ENCODE measurements at places on chromosomes 2 and 18. TPM values are rescaled to one million over a fixed set of nuclear protein-coding genes. Genes with fewer than 3 reads are reported as not detected.
A peak's percentile ranks its signal among the peaks of the same experiment; 100 is the strongest.

SMAD7 gene
- 66.7 TPM for polyA plus RNA-seq

C1QL2 gene
- polyA plus RNA-seq: not detected

TUBA4B gene
- 0.49 TPM for polyA plus RNA-seq

IKZF2 gene
- polyA plus RNA-seq: 10.1 TPM

THOC1 gene
- polyA plus RNA-seq: 137 TPM

SLC9A4 gene
- polyA plus RNA-seq: 10.9 TPM

COBLL1 gene
- 120 TPM for polyA plus RNA-seq

MROH2A gene
- polyA plus RNA-seq: not detected

SIGLEC15 gene
- 0.55 TPM for polyA plus RNA-seq

NGEF gene
- polyA plus RNA-seq: 2.1 TPM

DNA sequence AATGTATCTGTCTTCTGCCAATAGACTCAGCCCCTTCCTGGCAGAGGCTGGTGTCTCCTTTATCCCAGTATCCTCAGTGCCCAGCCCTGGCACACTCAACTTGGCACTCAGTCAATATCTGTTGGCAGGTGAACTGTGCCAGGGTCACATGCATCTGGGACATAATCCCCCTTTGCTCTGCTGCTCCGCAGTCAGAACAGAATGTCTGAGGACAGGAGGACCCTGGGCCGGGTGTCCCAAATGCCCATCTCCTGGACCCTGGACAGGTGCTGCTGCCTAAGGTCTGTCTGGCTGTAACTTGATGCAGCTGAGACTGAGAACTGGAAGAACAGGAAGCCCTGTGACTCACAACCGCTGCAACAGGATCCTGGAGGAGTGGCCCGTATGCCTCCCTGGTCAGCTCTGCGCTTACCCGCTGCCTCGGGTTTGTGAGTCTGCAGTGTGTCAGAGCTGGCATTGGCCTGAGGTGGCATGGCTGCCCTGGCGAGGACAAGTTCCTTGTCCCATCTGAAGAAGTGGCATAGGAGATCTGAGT lies 11.4 kb downstream of the HK2 start:
- no peak for DNase-seq

GRCh38 chr2:97911922-97912575 lies 83.7 kb downstream of the TMEM131 start:
- no peak for DNase-seq

DNA sequence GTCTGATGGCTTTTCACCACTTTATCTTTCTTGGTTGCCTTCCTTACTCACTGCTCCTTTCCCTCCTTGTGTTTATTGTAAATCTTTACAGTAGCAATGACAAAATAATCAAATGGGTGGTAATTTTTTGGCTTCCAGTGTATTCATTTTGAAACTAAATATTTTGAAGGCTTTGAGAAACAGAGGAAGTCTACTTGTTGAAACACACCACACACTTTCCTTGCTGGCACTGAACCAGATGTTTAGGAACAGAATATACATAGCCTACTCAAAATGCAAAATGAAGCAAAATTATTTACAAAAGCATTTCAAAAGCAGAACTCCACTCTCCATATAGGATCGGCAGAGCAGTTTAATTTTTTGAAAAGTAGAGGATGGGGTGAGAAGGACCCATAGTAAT lies 189.8 kb downstream of the LTBP1 start:
- no peak for DNase-seq

- DNase-seq: no peak
Measured at GRCh38 chr2:70748002-70748784, 19.8 kb downstream of the ADD2 start.

DNA sequence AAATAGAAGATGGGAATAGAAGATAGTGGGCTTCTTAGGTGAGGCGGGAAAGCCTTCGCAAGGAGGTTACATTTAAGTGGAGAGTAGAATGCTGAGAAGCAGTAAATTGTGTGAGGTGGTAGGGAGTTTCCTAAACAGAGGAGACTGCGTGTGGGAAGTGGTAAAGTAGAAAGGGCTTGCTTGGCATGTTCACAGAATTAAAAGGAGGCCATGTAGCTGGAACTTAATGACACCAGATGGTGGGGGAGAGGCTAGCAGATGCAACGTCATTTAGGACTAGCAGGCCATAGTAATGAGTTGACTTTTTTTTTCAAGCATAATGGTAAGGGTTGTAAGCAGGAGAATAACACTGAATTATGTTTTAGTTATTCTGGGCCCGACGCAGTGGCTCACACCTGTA lies 13.0 kb upstream of the RTN4 start:
- no peak for DNase-seq

DNA sequence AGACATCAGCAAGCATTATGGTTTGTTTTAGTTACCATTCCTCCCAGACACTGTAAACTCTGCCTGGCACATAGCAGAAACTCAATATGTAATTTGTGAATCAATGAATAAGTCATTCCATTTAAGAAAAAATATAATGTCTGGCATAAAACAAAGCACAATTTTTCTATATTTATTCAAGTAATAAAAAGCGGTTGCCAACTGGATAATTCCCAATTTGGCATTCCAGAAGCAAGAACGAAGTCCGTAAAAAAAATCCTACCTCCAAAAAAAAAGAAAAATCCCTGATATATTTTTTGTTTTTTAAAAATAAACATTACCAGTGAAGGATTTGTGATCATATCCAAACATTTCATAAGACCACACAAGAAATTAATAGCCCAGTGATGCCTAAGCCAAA lies 351.3 kb upstream of the LRRTM4 start:
- DNase-seq: no peak

GRCh38 chr2:229340086-229340760 lies 69.1 kb upstream of the PID1 start:
- no peak for DNase-seq

DNA sequence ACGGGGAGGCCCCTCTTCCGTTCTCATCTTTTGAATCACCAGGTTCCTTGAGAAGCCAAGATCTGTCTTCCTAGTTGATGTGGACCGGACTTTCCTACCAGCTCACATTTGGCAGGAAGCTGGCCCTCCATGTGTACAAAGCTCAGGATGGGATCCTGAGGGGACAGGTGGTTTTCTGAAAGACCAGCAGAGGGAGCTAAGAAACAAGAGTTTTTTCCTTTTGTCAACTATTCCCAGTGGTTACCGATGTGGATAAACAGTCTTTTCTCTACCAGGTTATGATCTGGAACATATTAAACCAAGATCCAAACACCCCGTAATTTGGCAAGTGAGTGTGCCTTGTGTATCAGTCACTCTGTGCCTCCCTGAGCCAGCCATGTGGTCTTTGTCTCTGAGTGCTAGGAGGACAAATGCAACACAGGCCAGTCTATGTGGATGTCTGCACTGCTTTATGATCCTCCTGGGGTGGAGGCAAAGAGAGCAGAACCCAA lies 25.1 kb upstream of the ARHGAP25 start:
- DNase-seq: peak; percentile 21

DNA sequence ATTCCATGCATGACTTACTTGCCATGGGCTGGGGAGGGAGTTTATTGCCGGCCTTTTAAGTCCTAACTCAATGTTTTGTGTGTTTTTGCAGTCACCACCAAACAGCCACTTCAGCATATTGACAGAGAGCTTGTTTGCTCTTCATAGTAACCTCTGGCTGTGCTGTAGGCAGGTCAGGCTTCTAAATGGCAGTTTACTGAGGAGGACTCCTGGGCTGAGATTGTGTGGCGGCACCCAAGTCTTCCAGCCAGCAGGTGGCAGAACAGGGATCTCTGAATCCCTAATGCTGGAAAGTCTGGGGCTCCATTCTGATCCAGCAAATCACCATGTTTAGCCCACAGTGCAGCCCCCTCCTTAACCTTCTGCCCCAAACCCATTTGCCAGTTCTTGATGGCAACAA lies 121.2 kb downstream of the CAPN13 start:
- DNase-seq: no peak

DNA sequence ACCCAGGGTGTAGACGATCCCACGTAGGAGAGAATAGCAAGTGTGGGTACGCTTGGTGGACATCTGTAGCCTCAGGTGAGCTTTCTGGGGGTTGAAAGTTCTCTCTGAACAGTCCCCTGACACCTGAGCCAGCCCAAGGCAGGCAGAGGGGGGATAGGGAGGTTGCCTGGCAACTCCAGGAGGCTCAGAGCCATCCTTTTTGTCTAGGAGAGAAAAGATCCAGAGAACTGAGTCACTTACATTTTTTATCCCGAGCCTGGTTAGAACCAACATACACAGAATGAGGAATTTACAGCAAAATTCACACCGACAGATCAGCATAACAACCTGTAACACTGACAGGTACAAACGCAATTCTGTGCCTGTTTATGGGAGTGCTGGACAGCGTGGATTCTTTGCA lies 113.2 kb downstream of the SH3BP4 start:
- no peak for DNase-seq

DNA sequence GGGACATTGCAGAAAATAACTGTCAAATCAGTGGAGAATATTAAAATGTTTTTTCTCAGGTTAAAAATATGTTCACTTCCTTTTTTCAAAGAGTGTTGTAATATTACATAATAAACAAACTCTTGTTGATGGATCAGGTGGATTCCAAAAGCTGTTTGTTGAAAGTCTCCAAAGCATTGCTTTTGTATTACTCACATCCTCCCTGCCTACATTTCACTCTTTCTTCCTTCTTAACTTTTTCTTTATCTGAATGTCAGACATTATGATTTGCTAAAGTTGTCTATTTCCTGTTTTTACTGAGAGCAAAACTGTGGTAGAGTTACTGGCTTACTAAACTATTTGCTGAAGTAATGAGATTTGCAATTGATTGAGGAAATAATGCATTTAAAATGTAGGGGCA lies 92.1 kb downstream of the CDH19 start:
- DNase-seq: no peak

DNA sequence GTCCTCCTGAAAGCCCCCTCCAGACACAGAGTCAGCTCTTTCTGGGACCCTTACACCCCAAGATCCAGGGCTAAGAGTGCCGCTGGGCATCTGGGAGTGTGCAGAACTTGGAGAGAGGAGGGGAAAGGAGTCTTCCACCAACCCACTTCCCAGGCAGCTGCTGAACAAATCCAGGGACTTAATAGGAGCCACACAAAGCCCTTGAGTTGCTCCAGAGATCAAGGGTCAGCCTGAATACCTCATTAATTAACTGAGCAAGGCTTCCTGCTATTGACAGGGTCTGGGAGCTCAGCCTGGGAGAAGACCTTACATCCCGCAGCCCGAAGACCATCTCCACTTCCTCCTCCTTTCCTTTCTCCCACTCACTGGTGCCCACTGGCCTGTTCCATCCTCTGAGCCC lies 108.3 kb downstream of the CELF4 start:
- DNase-seq: no peak

DNA sequence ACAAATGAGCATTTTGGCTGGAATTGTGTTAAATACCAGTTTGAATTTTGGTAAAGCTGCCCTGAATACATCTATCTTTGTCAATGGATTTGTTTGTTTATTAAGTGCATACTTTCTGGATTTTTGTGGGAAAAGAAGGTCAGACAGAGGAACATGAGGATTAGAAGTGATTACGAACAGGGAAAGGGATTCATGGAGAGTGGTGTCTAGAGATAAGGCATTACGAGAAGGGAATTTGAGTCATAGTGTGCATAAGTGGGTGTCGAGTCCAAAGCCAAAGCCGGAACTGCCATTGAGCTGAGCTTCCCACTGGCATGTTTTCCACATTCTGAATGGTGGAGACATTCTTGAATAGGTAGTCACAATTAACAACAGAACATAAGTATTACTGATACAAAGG lies 68.9 kb upstream of the EFEMP1 start:
- no peak for DNase-seq

GRCh38 chr2:229530434-229530833 lies 183.9 kb downstream of the DNER start:
- DNase-seq: no peak

- DNase-seq: no peak
Measured at GRCh38 chr2:28471214-28471613, 24.6 kb upstream of the PLB1 start.

- DNase-seq: no peak
Measured at GRCh38 chr2:241132538-241133435, 16.5 kb downstream of the PASK start.

DNA sequence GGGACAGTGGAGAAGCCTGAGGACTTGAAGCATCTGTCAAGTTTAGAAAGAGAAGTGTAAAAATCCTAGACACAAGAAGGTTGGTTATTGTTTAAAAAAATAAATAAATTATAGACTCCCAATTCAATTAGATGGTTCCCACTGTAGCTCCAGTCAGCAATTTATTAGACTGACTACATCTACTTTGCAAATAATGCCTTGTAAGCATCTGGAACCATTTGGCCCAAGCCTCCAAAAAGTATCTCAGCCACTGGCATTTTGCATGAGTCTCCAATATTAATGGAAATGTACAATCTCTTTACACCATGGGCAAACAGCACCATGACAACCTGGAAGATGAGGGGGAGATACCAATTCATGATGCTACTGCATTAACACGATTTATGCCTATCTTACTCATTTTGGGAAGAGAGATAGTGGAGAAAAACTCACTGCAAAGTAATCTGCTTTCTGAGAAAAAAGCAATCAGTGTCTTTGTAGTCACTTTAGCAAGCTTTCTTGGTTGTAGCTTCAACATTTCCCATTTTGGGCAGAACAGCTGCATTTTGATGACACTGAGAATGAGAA lies 2.8 kb downstream of the NYAP2 start:
- DNase-seq: no peak

DNA sequence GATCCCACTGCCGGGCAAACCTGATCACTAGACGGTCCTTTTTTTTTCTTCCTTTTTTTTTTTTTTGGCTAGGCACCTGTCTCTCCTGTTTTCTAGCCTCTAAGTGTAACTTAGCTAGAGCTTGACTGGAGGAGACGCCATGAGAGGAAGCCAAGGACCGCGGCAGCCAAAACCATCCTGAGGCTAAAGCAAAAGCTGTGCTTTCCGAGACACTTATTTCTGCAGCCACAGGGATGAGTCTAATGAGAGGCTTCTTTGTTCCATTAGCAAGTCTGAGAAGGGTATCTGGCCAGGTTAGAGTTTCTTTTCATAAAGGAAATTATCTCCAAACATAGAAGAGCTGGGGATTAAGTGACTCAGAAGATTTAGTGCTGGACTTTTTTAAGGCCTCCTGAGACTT lies 7.3 kb upstream of the CXCR4 start:
- DNase-seq: no peak

DNA sequence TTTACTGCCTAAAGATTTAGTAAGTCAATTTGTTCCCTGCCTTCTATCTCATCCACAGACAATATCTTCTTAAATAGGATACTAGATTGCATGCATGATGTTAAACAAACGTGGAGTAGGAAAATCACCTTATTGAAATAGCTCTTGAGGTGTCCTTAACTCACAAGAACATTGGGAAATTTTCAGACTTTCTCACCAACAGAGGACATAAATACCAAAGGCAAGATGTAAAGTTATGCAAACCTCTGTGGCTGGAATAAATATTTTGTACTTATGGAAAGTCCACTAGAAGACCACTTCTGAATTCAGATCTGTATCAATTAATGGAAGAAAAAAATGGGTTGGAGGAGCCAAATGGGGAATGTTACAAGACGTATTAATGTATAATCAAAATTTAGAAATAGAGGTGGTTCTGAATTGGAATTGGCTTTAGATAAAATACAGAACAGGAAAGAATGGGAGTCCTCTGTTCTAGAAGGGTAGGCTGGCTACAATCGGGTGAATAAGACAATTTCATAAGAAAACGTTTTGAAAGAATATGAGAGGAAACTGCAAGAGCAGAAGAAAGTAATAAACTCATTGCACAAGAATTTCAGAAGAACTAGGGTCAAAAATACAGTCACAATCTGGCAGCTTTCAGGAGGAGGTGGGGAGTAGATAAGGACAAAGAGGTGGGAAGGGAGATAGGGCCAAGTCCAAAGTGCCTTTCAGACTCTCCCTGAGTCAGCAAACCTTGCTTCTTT lies 69.3 kb upstream of the FN1 start:
- DNase-seq: no peak

Data from left renal cortex interstitium (tissue), 4 donors.